ENCODE measurements at places on chromosomes 3 and 15.

- DNase-seq, result no peak
These were observed 179.9 kb downstream of the CNTN6 start for GRCh38 chr3:1272546-1273265.

- no peak for DNase-seq
These were observed 138.0 kb downstream of the DTWD1 start for GRCh38 chr15:49758856-49759255.

- DNase-seq, result no peak
These were observed 136.9 kb upstream of the TOPAZ1 start for GRCh38 chr3:44104668-44105321.

DNA sequence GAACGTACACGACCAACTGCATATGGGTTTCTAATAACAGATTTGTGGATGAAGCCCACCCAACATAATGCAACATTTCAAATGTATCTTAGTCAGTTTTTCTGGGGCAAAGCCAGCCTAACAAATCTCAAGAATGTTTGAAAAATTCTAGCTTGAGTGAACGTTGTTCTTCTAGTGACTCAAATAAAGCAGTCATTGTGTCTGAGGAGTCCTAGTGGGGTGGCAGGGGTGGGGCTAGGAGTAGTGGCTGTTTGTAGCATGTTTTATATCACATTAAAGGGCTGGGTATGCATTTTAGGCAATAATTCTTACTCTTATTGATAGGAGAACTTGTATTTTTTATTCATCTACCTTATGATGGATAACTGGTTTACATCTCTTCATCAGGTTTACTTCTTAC is 6.0 kb downstream of the B3GNT5 start:
- DNase-seq, result no peak

GRCh38 chr3:15055019-15055557 is 10.0 kb downstream of the MRPS25 start:
- peak; percentile 52 for DNase-seq

DNA sequence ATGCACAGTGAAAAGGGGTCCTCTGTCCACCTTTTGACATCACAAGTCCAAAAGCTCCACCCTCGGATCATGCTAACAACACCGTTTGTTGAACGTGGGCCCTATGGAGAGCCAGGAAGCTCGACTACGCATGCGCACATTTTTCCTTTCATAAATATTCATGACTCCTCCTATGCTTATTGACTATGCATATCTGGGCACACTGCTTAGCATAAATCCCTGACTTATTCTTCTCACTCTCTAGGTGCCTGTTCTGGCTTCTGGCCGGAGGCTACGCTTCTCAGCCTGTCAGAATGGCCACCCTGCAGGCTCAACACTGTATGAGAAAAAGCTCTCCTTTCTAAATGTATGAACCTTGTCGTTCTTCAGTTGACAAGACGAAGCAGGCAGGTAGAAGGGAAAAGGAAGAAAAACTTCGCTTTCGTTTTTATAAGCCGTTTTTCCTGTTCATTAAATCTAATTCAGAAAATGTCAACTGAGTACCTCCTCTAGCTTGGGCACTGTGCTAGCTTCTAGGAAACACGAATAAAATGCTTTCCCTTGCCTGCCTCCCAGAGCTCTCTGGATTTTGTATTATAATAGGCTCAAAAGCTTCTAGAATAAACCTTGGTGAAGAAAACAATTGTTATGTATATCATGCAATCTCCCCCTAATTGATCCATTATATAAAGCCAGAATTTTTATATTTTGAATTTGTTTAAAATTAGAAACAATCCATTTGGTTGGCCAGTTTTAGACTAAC is 207.7 kb downstream of the ATP10A start:
- DNase-seq, result no peak
